Non-pigmented ciliary epithelial cell (primary cell): ENCODE measurements at places on chromosomes 5 and 9.

- DNase-seq, result no peak
These were observed 5.7 kb downstream of the SLC6A3 start for GRCh38 chr5:1439388-1440097.

- DNase-seq, result no peak
These were observed 25.9 kb downstream of the NKD2 start for GRCh38 chr5:1034421-1034905.

DNA sequence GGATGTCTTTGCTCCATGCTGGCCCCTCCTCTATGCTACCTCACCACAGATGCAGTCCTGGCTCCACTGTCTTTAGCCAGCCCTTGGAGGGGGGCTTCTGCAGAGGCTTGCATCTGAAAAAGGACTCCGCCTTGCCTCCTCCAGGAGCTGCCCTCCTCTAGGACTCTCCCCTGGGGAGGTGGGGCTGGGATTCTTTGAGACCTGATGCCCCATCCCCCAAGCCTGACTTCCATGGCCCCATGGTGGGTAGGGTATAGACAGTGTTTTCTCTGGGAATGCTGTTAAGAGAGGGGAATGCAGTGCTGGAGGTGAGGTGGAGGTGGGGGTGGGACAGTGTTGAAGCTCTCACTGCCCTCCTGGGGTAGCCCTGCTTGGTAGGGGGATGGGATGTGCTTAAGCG lies 14.3 kb downstream of the JADE2 start:
- DNase-seq, result no peak

DNA sequence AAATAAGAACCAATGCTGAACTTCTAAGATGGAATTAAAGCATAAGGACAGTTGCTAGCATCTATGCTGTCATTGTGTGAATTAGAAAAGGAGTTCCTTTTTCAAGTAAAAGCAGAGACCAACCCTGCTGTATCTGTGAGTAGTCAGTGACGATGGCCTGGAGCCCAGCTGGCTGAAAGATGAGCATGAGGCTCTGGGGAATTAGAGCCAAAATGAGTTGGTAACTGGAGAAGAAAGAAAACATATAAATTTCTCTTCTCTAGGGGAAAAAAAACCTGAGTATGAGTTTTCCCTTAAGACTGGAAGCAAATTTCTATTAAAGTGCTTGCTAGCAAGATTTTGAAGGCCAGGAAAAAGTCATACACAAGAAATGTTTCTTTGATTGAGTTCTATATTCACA lies 1.6 kb upstream of the SPZ1 start:
- no peak for DNase-seq

DNA sequence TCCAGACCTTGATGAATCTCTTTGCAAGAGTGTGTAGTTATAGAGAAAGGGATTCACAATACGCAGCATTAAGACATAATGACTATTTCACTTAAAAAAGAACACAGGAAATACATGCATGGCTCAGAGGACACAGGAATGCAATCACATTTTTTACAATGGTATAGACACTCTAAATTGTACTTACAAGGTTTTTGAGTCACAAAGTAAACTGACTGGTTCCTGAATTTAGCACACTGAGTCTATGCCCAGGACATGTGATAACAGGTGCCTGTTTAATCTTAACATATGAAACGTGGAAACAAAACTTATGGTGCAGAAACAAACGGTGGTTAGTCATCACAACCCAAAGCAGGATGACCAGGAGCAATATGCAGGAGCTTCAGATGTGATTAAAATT lies 6.7 kb downstream of the EPB41L4A start:
- DNase-seq, result no peak

GRCh38 chr9:32251539-32251938 lies 132.9 kb upstream of the ACO1 start:
- DNase-seq, result no peak

GRCh38 chr9:20506099-20506900 lies 116.0 kb downstream of the MLLT3 start:
- DNase-seq, result no peak

GRCh38 chr9:72703574-72703973 lies 182.2 kb downstream of the TMC1 start:
- no peak for DNase-seq

GRCh38 chr5:68187268-68188055 lies 28.1 kb upstream of the PIK3R1 start:
- no peak for DNase-seq

- DNase-seq, result no peak
These were observed 397.8 kb downstream of the ARRDC3 start for GRCh38 chr5:90985341-90985740.

GRCh38 chr5:37111426-37112382 lies 137.5 kb downstream of the CPLANE1 start:
- no peak for DNase-seq

- DNase-seq, result no peak
These were observed 357.0 kb downstream of the TLE4 start for GRCh38 chr9:79928661-79929223.

GRCh38 chr5:132608107-132608506 lies 49.9 kb upstream of the IL13 start:
- DNase-seq, result no peak

GRCh38 chr5:104062621-104063377 lies 500.2 kb upstream of the NUDT12 start:
- DNase-seq, result no peak

DNA sequence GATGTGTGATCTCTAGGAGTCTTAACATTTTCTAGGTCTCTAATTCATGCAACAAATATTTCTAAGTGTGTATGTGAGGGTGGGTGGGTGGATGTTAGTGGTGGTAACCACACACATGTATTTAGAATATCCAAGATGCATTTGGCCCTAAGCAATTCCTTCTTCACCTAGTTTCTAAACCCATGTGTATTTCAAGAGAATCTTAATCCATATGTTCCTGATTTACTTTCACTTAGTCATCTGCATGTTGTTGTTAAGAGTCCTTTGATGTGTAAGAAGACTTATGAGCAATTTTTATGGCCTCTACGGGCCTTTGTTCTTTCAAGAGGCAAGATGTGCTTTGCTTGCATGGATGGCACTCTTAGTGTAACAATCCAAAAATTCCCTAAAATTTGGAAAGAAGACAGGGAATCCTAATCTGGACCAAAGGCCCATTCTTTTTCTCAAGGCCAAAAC lies 282.6 kb downstream of the SPATA31D1 start:
- DNase-seq, result peak; percentile 73

DNA sequence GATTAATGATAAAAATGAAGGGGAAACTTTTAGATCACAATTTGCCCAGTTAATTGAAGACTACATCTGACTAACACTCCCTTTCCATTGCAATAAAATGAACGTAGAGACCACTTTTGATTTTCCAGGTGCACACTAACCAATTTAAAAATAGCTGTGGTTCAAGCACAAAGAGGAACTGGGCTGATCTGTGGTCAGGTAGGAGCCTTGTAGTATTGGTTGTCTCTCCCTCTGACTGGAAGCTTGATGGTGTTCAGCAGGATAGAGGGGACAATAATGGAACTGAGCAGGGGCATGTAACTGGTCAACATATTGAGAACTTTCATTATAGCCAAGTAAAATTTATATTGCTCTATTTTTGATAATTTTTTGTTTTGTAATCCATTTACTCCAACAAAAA lies 886.8 kb upstream of the SEMA6A start:
- no peak for DNase-seq

- DNase-seq, result no peak
These were observed 804.8 kb upstream of the ZNF608 start for GRCh38 chr5:125551246-125551645.

- no peak for DNase-seq
These were observed 12.2 kb downstream of the KLF9 start for GRCh38 chr9:70402213-70402612.

DNA sequence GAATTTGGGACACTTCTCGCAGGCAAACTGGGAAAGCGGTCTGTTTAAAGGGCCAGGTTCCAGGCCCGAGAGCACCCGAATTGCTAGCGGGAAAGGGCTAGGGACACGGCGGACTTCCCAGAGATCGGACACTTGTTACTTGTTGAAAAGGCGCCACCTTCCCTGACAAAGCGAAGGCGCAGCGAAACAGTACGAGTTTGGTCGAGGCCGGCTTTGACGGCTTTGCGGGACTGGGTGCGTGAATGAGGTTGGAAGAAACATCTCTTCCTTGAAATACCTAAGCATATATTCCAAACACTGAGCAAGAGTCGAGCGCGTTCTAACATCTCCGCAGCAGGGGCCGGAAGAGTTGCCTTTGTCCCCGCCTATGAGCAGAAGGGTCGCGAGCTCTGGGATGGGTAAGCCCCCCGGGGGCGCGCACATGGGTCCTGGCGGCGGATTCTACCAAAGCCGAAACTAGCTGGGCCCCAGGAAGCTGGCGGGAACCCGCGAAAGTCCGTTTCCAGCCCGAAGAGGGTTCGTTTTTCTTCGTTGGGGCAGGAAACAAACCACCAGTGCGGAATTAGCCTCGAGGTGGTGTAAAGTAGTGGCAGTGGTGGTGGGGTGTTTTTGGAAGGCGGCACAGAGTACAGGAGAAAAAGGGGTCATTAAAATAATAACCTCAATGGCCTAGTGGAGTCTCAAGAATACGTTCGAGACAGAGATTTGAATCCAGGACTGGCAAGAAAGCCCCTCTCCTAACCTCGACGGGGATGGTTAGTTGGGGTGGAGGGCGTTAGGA lies 1.5 kb downstream of the GDNF start:
- DNase-seq, result no peak

GRCh38 chr5:108541836-108542235 lies 159.9 kb upstream of the FBXL17 start:
- no peak for DNase-seq

DNA sequence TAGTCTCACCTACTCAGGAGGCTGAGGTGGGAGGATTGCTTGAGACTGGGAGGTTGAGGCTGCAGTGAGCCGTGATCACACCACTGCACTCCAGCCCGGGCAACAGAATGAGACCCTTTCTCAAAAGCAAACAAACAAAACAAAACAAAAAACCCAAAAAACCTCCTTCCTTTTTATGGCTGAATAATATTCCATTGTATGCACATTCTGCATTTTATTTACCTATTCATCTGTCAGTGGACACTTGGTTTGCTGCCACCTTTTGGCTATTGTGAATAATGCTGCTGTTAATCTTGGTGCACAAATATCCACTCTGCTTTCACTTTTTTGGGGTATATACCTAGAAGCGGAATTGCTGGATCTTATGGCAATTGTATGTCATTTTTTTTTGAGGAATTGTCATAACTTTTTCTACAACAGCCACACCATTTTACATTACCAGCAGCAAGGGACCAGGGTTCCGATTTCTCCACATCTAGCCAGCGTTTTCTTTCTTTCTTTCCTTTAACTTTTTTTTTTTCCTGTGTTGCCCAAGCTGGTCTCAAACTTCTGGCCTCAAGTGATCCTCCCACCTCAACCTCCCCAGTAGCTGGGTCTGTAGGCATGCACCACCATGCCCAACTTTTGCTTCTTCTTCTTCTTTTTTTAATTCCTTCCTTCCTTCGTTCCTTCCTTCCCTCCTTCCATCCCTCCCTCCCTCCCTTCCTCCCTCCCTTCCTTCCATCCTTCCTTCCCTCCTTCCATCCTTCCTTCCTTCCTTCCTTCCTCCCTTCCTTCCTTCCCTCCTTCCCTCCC lies 30.6 kb downstream of the NKX2-5 start:
- DNase-seq, result no peak

DNA sequence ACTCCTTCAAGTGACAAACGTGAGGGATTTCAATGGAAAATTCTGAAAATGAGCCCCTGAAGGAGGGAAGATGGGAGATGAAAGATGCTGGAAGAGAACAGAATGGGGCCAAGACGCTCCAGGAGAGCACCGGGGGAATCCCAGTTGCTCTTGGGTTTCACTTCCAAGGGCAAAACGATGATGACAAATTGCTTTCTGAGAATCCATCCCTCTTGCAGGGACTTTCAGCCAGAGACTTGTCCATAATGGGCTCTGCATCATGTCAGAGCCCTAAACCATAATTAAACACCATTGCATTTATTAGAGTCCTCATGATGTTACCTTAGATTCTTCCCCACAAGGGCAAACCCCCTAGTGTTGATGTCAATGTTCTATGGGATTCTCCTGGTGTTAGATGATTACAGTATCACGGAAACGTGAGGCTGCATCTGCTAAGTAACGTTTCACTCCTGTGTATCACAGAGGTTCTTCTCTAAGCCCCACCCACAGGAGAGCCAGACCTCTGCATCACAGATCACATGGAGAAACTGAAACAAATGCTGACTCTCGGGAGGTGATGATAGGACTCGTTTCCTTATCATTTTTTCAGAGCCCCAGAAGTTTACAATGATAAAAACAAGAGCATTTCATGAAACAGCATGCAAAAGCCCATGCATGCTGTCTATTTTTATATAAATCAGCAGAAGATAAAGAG lies 114.4 kb downstream of the TENT4A start:
- DNase-seq, result no peak

DNA sequence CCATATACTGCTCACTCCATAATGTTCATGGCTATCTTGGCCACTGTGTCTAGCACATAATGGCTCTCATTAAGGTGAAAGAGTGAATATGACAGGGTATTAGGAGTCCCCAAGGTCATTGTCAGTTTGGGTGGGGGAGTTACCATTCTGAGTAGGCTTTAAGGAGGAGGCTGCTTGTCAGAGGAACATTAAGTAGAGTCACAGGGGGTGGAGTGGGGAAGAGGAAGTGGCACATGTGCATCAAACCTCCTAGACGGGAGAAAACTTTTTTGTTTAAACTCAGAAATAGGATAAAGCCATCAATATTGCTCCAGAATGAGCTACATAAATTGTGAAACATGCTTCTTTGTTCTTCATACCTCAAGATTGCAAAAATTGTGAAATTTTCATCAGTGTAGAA lies 45.5 kb downstream of the DAB2IP start:
- DNase-seq, result no peak

- no peak for DNase-seq
These were observed 1.0 kb downstream of the TBC1D2 start for GRCh38 chr9:98254228-98255060.

DNA sequence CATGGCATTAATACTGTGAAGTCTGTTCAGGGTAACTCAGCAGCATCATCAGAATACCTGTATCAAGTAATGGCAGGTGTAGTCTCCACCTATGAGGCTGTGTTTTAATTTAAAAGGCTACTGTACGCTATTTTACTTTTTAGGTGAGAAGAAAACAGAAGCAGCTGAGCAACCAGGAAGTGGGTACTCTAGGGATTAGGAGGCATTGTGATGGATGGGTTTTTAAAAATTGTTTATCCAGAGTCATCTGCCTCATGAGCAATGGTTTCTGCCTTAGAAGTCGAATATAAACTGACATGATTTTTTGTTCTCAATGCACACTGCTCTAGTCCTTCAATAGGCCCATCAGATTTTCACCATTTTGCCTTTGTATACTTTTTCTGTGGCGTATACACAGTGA lies 42.6 kb downstream of the PSIP1 start:
- no peak for DNase-seq

- DNase-seq, result no peak
These were observed 39.2 kb downstream of the NACC2 start for GRCh38 chr9:136055715-136056545.

DNA sequence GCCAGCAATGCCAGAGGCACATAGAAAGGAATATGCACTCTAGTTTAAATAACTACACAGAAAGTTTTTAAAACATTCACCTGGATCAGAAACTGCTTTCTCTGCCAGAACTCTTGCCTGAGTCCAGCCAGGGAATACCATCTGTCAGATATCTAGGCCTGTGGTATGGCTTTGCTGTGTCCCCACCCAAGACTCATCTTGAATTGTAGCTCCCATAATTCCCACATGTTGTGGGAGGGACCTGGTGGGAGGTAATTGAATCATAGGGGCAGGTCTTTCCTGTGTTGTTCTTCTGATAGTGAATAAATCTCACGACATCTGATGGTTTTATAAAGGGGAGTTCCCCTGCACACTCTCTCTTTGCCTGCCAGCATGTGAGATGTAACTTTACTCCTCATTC lies 41.5 kb upstream of the KCNV2 start:
- no peak for DNase-seq
